ENCODE measurements at places on chromosomes 13 and 19. TPM values are rescaled to one million over a fixed set of nuclear protein-coding genes. Genes with fewer than 3 reads are reported as not detected.

The ZNF442 gene
- total RNA-seq = 6.3 TPM

The ZNF836 gene
- total RNA-seq = 3.1 TPM

The KPTN gene
- 3.7 TPM for total RNA-seq

The SETDB2 gene
- 6.3 TPM for total RNA-seq

The ZNF350 gene
- 14.1 TPM for total RNA-seq

The EXOC3L2 gene
- 0.28 TPM for total RNA-seq

The NRTN gene
- total RNA-seq = not detected

The MIR17HG gene
- 5.4 TPM for total RNA-seq

The CD22 gene
- 1.7 TPM for total RNA-seq

The ZNF567 gene
- total RNA-seq = 5.9 TPM

The ZIC5 gene
- not detected for total RNA-seq

The GPR12 gene
- total RNA-seq = not detected

The PALM gene
- total RNA-seq = 3.8 TPM

The ZNF497 gene
- total RNA-seq = 0.58 TPM

The CEACAM7 gene
- not detected for total RNA-seq

The ZNF613 gene
- 8.7 TPM for total RNA-seq

The KLF12 gene
- 13.2 TPM for total RNA-seq

The ATP4A gene
- not detected for total RNA-seq

The SMG9 gene
- total RNA-seq = 6.8 TPM

The TNFSF13B gene
- 2.3 TPM for total RNA-seq

The MEF2B gene
- 0.28 TPM for total RNA-seq

The FXYD3 gene
- total RNA-seq = not detected

The ZNF761 gene
- 17.5 TPM for total RNA-seq

The IGFL2 gene
- not detected for total RNA-seq

The EDNRB gene
- 5.4 TPM for total RNA-seq

The TEX26 gene
- total RNA-seq = under 0.01 TPM

The ICAM5 gene
- 0.96 TPM for total RNA-seq

The NLRP5 gene
- not detected for total RNA-seq

The ATP8B3 gene
- total RNA-seq = 0.38 TPM

The KCNC3 gene
- 0.28 TPM for total RNA-seq

The LRG1 gene
- not detected for total RNA-seq

The HOMER3 gene
- 123 TPM for total RNA-seq

The CPB2 gene
- total RNA-seq = not detected

The PRSS57 gene
- not detected for total RNA-seq

The CYP4F11 gene
- total RNA-seq = not detected

The LRRC63 gene
- total RNA-seq = 0.28 TPM

The ZNF444 gene
- 14.4 TPM for total RNA-seq

The DDX39A gene
- 116 TPM for total RNA-seq

The CLIP3 gene
- 2.5 TPM for total RNA-seq

The STAP2 gene
- 2.3 TPM for total RNA-seq

The B3GLCT gene
- total RNA-seq = 10.7 TPM

The SIGLEC12 gene
- total RNA-seq = not detected

The OLFM2 gene
- total RNA-seq = 37.5 TPM

The FCGBP gene
- 0.38 TPM for total RNA-seq

The MYH14 gene
- total RNA-seq = not detected

The CCL25 gene
- total RNA-seq = not detected

The ASF1B gene
- 1.4 TPM for total RNA-seq

The KLF16 gene
- 4.8 TPM for total RNA-seq

The CYP4F2 gene
- total RNA-seq = not detected

The ACOD1 gene
- total RNA-seq = not detected

The CASP14 gene
- not detected for total RNA-seq

The MCF2L gene
- total RNA-seq = 0.19 TPM

The EID2B gene
- total RNA-seq = 4.2 TPM

The KRTDAP gene
- not detected for total RNA-seq

The POLD1 gene
- total RNA-seq = 52.9 TPM

Measured in regular cardiac myocyte (primary cell).